ENCODE measurements at places on chromosomes 16 and 17.

DNA sequence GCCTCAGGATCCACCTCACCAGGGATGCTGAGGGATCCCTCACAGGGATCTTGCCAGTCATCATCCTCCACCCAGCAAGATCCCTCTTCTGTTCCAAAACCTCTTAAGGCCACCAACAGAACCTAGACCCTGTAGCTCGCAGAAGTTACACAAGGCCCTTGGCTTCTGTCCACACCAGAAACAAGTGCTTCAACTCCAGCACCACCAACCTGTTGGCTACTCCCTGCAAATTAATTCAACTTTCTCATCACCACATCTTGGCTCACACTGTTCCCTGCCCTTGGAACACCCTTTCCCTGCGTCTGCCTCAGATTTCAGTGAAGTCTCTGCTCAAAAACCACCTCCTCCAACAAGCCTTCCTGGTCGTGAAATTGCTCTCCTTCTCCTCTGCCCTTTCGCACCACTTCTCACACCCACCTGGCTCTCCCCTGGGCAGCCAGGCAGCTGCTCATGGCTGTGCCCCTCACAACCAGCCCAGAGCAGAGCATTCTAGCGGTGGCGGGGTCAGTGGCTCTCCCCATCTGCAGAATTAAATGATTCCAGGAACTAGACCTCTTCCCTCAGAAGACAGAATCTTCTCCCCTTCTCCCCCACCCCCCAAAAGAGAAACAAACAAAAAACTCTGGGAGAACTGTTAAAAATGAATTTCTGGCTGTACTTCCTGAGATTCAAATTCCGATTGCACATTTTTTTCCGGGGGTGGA is 1.8 kb downstream of the PLLP start:
- DNase-seq = no peak

GRCh38 chr17:14016858-14017257 is 52.4 kb upstream of the COX10 start:
- no peak for DNase-seq

DNA sequence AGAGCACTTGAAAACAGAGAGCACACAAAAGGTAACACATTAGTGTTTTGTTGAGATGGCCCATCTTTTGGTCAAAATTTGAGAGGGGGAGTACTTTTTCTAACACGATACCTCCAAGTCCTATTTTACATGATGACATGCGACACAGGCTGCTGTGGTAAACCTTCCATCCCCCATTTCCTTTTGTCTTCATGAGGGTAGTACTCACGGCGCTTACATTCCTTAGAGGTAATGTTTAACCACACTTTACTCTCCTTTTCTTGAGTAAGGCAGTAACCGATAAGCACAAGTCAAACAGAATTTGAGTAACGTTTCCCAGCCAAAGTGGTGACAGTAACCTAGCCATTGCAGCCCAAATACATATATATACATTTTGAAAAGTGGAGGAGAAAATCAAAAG is 35.8 kb upstream of the PITPNM3 start:
- DNase-seq = no peak

DNA sequence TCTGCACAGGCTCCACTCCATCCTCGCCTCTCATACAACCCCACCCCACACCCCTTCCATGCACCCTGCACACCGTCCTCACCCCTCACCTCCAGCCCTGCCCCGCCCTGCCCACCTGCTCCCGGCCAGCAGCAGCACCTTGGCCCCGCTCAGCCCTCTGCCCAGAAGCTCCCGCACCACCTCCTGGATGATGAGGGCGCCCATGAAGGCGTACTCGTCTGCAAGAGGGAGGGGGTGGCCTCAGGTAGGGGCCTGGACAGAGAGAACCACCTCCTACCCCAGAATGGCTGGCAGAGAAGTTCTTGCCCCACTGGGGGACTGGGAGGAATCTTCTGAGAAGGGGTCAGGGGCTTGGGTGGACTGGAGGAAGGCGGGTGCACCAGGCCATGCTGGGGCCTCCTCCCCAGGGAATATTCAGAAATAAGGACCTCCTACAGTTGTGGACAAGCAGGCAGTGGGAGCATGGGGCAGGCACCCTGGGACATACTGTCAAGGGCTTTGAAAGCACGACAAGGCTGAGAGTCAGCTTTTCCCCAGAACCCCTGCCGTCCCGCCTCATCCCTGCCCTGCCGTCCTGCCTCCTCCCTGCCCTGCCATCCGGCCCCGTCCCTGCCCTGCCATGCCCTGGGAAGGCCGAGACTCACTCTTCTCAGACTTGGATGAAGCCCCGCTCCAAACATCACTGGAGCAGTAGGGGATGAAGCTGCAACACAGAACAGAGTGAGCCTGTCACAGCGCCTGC is 3.1 kb downstream of the NOTUM start:
- no peak for DNase-seq

DNA sequence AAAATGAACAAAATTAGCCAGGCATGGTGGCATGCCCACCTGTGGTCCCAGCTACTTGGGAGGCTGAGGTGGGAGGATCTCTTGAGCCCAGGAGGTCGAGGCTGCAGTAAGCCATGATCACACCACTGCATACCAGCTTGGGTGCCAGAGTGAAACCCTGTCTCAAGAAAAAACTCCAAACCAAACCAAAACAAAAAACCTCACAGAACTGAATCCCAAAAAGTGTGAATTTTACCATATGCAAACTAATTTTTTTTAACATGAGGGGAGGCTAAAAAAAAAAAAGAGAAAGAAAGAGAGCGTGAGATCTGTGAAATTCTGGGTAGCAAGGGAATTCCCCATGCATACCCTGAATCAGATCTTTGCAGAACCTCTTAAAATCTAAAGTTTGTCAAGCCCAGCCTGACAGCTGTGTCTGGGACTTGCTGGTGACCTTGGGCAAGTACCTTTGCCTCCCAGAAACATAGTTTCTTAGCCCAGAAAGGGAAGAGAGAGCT is 17.1 kb upstream of the CDH1 start:
- DNase-seq = no peak

- DNase-seq = no peak
Observed at GRCh38 chr17:20275653-20276052, 191.7 kb downstream of the LGALS9B start.

DNA sequence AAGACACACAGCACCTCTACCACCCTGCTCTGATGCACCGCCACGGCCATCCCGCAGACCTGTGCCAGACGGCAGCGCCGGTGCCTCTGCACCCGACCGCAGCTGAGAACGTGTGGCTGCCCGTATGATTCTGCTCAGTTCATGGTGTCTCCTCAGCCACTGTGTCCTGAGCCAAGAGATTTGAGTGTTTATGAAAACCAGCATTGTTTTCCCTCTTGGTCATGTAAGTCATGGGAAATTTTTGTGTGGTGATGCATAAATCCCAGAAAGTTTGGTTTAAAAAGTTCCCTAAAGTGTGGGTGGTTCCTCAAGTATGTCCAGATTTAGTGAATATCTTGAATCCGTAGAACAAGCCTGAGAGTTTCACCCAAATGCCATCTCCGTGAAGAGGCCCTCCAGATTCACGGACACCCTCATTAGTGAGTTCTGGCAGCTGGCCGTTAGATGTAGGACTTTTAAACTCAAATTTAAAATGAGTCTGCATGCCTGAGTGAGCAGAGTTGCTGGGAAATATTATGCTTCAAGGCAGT is 57.6 kb downstream of the CDRT4 start:
- no peak for DNase-seq

- no peak for DNase-seq
Observed at GRCh38 chr16:77300256-77300655, 101.0 kb downstream of the SYCE1L start.

- no peak for DNase-seq
Observed at GRCh38 chr17:8739097-8739496, 5.5 kb downstream of the CCDC42 start.

DNA sequence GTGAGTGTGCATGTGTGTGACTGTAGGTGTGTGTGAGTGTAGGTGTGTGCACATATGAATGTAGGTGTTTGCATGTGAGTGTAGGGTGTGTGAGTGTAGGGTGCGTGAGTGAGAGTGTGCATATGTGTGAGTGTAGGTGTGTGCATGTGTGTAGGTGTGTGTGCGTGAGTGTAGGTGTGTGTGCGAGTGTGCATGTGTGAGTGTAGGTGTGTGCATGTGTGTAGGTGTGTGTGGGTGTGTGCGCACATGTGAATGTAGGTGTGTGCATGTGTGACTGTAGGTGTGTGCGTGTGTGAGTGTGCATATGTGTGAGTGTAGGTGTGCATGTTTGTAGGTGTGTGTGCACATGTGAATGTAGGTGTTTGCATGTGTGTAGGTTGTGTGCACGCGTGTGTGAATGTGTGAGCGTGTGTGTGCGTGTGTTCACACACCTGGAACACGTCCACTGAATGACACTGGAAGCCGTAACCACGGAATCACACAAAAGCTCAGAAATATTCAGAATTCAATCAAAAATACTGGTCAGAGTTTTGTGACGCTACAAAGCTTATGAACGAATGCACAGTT is 30.6 kb downstream of the MRM3 start:
- DNase-seq = no peak

GRCh38 chr16:80846680-80847079 is 42.3 kb upstream of the CDYL2 start:
- DNase-seq = no peak

DNA sequence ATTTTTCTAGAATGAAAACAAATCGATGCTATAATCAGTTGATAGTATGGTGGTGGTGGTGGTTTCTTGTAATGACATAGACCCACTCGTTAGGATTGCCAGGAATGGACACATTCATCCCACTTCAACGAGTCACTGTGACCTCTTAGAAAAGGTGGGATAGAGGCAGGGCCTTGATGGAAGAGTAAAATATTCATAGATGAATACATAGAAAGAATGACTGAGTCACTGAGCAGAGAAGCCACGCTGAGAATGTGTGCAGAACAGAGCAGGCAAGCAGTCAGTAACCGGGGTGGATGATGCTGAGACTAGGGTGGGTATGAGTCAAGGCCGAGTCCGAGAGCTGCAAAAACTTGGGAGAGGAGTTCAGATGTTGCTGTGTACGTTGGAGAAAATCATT is 129.9 kb downstream of the PITPNC1 start:
- DNase-seq = no peak

DNA sequence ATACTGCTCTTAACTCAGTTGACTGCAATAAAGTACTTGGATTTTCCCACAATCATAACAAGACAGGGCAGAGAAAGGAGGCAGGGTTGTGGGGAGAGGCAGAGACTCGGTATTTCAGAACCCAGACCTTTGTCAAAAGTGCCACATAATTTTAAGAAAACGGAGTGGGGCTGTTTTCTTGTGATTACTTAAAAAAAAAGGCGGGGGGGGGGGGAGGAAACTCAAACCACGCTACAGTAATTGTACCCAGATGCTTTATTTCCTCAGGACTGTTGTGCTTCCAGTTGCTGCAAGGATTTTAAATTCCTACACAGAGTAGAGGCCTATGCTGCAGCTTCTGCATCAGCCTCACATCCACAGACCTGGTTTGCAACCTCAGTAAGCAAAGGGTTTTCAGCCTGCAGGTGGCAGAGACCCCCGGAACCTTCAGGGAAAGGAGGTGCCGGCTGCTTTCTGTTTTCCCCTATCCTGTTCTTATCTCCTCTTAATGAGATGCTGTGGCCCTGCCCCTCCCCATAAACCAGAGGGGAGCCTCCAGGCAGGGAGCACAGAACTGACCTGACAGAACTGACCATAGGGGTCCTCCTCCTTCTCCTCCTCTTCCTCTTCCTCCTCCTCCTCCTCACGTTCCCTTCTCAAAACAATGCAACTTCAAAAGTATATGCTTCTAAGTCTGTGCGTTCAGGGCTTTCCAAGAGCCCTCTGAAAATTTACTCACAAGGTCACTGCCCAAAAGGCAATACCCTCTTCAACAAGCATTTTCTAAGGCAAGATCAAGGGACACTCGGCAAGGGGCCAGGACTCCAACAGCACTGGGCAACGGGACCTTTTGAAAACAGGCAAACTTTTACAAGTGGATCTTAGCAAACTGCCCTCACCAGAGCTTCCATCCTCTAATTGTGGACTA is 7.5 kb downstream of the AXIN2 start:
- no peak for DNase-seq

- DNase-seq = no peak
Observed at GRCh38 chr17:33201283-33201682, 91.8 kb downstream of the ASIC2 start.

DNA sequence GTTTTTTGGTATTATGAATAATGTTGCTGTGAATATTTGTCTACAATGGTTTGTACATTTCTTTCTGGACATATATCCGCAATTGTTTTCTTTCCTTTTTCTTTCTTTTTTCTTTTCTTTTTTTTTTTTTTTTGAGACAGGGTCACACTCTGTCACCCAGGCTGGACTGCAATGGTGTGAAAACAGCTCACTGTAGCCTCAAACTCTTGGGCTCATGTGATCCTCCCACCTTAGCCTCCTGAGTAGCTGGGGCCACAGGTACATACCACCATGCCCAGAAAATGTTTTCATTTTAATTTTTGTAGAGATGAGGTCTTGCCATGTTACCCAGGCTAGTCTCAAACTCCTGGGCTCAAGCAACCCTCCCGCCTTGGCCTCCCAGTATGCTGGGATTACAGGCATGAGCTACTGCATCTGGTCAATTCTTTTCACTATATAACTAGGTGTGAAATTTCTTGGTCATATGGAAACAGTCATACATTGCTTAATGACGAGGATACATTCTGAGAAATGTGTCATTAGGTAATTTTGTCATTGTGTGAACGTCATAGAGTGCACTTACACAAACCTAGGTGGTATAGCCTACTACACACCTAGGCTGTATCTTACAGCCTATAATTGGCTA is 15.2 kb downstream of the IL21R start:
- no peak for DNase-seq

DNA sequence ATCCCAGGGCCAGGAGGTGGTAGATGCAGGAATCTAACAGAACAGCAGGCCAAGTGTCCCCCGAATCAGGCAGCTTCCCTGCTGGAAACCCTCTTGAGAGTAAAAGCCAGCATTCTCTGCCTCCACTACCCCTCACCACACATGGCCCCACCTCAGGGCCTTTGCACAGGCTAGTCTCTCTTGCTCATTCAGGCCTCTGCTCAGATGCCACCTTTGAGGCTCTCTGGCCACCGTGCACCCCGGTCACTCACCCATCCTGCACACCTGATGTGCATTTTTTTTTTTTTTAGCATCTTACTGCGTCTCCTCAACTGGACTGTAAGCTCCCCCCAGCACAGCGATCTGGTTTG is 34.5 kb upstream of the GSE1 start:
- DNase-seq = no peak

DNA sequence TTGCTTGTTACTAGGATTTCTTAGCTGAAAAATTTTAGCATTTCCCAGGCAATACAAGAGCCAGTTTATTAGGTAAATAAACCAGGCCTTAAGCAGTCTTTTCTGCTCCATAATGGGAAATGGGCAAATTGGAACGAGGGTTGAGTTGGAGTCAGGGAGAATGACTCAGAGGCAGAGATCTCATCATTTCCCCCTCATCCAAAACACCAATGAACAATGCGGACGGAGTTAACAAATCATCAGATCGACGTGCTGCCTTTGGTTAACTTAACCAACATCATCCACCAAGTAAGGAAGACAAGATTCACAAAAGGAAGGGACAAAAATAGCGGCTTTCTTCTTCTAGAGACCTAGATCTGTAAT is 243.5 kb downstream of the STX8 start:
- no peak for DNase-seq

GRCh38 chr17:69417545-69418483 is 3.3 kb downstream of the MAP2K6 start:
- no peak for DNase-seq

Measured in NCI-H1436 treated with DMSO at 0.1 percent for 48 hours (cell line).